ENCODE measurements at places on chromosomes 2 and 18.

- DNase-seq: no peak
Measured at GRCh38 chr18:58324824-58325480, 280.9 kb downstream of the NEDD4L start.

- no peak for DNase-seq
Measured at GRCh38 chr2:200338692-200339091, 32.2 kb downstream of the SPATS2L start.

DNA sequence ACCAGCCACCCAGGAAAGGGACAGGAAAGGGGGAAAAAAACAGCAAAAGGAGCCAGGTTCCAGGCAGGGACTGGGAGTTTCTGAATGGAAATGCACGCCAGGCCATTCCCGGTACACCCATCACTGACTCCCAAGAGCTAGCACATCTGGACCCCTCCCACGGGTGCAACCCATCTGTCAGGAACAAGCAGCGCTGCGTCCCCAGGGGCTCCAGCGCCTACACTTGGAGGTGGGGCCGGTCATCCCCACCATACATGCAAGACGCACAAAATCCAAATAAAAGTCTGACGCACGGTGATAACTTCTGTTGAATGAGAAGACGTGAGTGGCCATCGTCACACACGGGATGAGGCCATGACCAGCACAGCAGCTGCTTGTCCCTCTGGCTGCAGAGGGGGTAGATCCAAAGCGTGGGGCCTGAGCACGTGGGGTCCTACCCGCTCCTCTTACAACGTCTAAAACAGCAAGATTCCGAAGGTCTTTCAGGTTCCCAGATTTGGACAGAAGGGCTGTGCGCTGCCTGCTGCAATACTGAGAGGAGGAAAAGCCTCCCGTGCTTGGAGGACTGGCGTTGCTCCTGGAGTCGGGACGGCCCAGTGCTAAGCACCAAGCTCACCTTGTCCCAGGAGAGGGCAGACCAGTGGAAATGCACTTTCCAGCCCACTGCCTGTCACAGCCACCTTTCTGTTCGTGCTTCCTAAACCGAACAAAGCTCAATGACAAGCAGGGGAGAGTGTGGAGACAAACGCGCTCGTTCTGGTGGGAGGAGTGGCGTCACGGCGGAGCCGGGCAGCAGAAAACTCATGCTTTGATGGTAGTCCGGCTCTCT, 68.9 kb downstream of the NDUFA10 start:
- no peak for DNase-seq

GRCh38 chr2:182826064-182826463, 40.4 kb downstream of the FRZB start:
- no peak for DNase-seq

GRCh38 chr2:46352621-46353020, 55.4 kb downstream of the EPAS1 start:
- DNase-seq: no peak

All from stimulated activated CD4-positive, alpha-beta T cell treated with anti-CD3 and anti-CD28 coated beads, Interleukin-12 subunit alpha, Interleukin-12 subunit beta, amount 100 ng/mL, for 4 hours (primary cell).